ENCODE measurements at places on chromosomes 4 and X. TPM values are rescaled to one million over a fixed set of nuclear protein-coding genes. Genes with fewer than 3 reads are reported as not detected.

PNMA6E gene
- polyA plus RNA-seq = not detected

DNA sequence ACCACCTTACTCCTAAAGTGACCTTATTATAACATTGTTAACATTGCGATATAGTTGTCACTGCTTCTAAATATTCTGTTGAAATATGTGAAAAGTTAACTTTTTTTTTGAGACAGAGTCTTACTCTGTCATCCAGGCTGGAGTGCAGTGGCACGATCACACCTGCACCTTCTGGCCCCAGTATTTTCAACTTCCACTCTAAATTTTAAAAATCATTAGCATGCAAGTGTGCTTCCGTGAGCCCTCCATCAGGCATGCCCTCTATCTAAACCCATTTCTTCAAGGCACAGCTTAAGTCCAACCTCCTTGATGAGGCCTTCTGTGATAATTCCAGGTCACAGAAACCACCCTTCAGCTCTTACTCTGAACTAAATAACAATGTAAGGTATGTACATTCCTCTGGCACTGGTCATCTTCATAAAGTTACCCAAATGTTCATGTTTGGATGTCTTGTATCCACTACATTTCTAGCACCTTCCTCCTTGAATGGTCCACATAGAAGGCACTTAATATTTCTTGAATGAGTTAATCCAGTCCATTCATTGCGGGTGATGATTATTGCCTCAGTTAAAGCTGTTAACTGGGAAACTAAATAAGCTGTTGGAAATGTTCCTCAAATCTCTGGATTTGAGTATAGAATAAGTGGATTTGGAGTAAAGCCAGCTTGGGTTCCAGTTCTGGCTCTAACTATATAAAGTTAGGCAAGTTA, 38.6 kb upstream of the TMEM131L start:
- no peak for DNase-seq

GRCh38 chrX:17740137-17741122, 3.1 kb downstream of the SCML1 start:
- no peak for DNase-seq

PF4V1 gene
- polyA plus RNA-seq = not detected

GRCh38 chr4:15912961-15913630, 25.4 kb downstream of the FGFBP1 start:
- no peak for DNase-seq

GRCh38 chr4:158459085-158459820, 62.4 kb upstream of the RXFP1 start:
- no peak for DNase-seq

DNA sequence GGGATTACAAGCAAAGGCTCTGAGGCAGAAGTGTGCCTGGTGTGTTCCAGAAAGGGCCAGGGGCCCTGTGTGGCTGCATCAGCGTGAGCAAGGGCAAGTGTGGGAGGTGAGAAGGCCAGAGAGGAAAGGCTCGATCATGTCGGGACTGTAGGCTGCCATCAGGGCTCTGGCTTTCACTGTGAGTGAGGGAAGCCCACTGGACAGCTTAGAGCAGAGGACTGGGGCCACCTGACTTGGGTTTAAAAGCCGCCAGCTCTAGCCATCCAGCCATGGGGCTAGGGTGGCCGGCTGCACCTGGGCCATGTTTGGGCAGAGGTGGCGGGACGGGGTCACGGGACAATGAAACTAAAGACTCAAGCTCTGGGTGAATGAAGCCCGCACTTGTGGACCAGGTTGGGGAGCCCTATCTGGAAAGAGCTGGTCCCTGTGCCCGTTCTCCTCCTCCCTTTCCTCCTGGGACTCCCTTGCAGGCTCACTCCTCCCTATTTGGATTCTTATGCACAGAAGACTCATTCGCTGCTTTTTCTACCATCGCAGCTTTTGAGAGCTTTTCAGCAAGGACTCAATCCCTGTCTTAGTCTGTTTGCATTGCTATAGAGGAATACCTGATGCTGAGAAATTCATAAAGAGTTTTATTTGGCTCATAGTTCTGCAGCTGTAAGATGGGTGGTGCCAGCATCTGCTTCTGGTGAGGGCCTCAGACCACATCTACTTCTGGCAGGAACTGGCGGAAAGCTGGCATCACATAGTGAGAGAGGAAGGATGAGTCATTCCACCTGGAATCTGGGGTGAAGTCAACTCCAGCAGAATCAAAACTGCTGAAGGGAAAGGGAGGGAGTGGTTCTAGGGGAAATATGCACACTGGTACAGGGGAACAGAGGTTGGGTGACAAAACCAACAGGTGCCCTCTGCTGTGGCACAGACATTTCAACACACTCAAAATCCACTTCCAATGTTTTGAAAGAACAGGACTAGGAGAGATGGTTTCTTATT, 15.3 kb downstream of the CTAG1B start:
- peak; percentile 37 for DNase-seq

DNA sequence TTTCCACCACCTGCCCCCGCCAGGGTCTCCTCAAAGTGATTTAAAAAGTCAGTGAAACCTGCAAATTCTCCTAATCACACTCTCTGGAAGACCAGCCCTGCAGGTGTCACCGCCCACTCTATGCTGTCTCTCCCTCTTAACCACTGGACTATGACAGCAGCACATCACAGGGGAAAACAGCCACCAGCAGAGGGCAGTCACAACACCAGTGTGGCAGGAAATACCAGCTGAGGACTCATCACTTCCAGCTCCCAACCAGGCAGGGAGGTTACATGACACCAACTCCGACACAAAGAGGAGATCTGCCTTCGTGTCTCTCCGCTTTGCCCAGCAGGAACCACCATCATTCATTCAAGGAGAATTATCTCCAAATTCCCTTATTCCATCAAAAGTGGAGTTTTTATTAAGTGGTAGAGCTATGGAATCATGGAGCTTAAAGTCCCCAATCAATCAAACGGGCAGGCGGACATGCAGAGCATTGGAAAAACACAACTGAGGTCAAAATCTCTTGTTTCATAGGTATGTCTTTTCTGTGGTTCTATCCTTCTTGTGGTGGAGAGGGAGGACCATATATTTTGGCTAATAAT, 91.3 kb downstream of the NSUN7 start:
- peak; percentile 50 for DNase-seq

- DNase-seq = no peak
These were observed 118.7 kb upstream of the PRPS2 start for GRCh38 chrX:12672367-12673106.

- DNase-seq = no peak
These were observed 7.5 kb upstream of the SPINK2 start for GRCh38 chr4:56828784-56829535.

ZNF141 gene
- polyA plus RNA-seq = 10.7 TPM

DNA sequence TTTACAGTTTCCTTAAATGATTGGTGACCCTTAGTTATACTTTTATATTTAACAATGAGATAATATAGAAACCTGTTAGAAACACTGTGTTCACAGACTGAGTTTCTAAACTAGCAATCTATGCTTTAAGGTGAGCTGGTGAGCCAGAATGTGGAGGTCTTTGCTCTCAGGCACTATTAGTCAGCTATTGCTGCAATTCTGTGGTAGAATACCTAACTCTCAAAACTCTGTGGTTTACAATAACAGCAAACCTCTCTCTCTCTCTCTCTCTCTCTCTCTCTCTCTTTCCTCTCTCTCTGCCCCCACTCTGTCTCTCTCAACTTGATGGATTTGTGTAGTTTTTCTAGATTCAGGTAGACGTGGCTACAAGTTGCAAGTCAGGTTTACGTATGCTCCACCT, 17.6 kb upstream of the LCORL start:
- no peak for DNase-seq

VEGFD gene
- 0.92 TPM for polyA plus RNA-seq

IDH3G gene
- polyA plus RNA-seq = 43.1 TPM

ZNF81 gene
- polyA plus RNA-seq = 6.1 TPM

- DNase-seq = no peak
These were observed 238.5 kb upstream of the BOD1L1 start for GRCh38 chr4:13865871-13866669.

DNA sequence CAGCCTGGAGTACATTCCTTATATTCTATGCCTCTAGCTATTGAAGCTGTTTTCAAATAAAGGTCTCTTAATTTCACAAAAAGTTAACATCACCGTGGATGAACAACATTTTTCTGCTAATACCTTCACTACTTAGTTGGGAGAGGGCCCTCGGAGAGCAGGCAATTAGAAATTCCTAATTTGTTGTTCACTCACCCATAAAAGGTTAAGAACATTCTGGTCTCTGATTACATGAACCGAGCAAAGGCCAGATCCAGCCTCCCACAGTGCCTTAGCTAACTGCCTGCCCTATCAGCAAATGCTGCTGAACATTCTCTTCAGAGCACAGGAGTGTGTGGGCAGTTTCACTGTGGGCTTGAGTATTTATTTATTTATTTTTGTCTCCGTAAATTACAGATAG, 36.0 kb upstream of the TTC29 start:
- DNase-seq = no peak

DNA sequence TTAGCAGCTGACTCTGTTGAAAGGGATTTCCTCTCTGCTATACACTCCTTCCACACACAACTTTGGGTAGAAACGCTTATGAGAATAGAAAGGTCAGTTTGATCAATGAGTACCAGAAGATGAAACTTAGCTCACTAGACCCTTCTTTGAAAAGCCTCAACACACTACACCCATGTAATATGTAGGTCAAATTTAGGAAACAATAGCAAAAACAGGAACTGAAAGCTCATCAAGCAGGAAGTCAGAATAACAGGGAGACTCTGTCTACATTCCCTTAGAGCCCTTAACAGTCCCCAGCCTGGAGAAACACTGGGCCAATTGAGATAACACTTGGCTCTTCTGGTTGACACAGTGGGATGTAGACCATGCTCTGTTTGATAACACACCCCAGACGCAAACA, 30.7 kb downstream of the SRPX2 start:
- no peak for DNase-seq

C4orf54 gene
- 65.6 TPM for polyA plus RNA-seq

Data from muscle of back (tissue), 13 donors.